Liver (tissue), 10 donors: ENCODE measurements at places on chromosomes 5 and 9.

GRCh38 chr5:124477577-124477976, 268.9 kb downstream of the ZNF608 start:
- no peak for DNase-seq

- DNase-seq = no peak
These were observed 712.1 kb upstream of the MEF2C start for GRCh38 chr5:89595056-89595455.

DNA sequence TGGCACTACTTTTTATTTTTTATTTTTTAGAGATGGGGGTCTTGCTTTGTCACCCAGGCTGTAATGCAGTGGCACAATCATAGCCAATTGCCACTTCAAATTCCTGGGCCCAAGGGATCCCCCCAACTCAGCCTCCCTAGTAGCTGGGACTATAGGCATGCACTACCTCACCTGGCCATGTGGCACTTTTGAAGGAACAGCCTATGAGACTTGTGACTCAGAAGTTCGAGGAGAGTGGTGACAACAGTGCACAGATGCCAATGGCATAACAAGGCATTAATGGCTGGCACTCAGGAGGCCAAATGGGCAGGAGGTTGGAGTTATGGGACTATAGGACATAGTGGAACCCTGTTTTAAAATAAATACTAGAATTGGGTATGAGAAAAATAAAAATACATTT, 33.7 kb downstream of the ANKRD31 start:
- no peak for DNase-seq

DNA sequence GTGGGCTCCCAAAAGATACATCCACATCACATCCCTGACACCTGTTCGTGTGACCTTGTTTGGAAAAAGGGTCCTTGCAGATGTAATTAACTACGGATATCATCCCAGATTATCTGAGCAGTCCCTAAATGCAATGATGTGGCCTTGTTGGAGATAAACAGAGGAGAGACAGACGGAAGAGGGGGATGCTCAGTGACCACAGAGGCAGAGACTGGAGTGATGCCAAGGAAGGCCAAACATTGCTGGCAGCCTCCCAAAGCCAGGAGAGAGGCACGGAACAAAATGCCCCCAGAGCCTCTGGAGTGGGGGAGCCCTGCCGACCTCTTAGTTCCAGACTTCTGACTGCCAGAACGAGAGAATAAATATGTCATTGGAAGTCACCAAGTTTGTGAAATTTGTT, 15.0 kb upstream of the VAV2 start:
- DNase-seq = no peak

- DNase-seq = no peak
These were observed 118.8 kb downstream of the GLIS3 start for GRCh38 chr9:4180907-4181605.

DNA sequence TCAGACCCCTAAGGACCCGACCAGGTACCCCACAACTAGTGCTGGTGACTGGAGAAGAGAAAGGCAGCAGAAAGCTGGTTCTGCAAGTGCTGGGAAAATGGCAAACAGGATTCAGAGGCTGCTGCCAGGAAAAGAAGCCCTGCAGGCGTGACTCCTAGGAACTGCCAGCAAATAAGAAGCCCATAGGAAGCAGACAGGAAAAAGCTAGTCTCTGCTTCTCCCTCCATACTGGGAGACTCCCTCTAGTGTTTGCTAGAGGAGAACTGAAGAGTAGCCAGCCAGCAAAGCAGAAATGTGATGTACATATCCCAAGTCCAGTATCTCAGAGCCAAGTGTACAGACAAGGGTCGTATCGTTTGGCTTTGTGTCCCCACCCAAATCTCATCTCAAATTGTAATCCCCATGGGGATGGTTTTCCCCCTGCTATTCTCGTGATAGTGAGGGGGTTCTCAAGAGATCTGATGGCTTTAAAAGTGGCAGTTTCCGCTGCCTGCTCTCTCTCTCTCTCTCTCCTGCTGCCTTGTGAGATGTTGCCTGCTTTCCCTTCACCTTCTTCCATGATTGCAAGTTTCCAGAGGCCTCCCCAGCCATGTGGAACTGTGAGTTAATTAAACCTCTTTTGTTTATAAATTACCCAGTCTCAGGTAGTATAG, 38.1 kb upstream of the TUSC1 start:
- no peak for DNase-seq

GRCh38 chr9:88808019-88808656, 183.1 kb upstream of the S1PR3 start:
- DNase-seq = no peak

- no peak for DNase-seq
These were observed 9.3 kb upstream of the CCL21 start for GRCh38 chr9:34719021-34719768.
